ENCODE measurements at places on chromosomes 2 and 18. TPM values are rescaled to one million over a fixed set of nuclear protein-coding genes. Genes with fewer than 3 reads are reported as not detected.

DNA sequence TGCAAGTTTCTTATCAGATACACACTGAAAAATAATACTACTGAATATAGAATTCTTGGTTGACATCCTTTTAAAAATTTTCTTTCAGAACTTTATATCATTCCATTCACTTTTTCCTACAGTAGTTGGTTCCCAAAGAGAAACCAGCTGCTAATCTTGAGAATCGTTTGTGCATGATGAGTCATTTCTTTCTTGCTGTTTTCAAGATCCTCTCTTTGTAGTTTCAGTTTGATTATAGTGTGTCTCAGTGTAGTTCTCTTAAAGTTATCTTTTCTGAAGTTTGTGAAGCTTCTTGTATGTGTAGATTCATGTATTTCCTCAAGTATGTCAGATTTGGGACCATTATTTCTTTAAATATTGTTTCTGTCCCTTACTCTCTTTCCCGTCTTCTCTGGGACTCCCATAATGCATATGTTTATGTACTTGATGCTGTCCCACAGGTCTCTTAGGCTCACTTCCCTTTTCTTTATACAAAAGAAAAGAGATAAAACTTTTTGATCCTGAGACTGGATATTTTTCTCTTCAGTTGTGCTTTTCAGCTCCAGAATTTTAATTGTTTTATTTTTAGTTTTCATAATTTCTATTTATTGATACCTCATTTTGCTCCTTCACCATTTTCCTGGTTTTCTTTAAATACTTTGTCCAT is 801.0 kb downstream of the TDRD15 start:
- no peak for DNase-seq
- H3K4me3 ChIP-seq = no peak overlapping the region
- no peaks in the 10 kb centered on the region for H3K27me3 ChIP-seq
- H3K36me3 ChIP-seq = no peaks in the 10 kb centered on the region
- H3K27ac ChIP-seq = no peak overlapping the region
- H3K4me1 ChIP-seq = no peaks in the 10 kb centered on the region

CNTNAP5 gene
- total RNA-seq = not detected

DNA sequence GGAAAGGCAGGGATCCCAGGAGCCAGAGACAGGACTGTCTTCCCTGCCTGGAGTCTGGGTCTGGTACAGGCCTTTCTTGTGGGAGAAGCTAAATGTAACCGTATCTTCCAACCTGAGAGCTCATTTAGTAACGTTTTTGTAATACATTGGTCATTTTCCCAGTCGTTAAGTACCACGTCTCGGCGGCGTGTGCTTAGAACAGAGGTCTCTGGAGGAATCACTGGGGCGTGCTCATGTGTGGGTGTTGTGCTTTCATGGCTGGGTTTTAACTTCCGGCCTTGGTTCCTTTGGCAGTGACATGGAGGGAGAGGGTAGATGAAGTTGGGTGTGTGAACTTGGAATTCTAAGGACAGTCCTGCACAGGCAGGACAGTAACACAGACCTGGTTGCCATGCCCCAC is 79.7 kb downstream of the NCK2 start:
- DNase-seq = no peak
- H3K27me3 ChIP-seq = no peaks in the 10 kb centered on the region
- H3K36me3 ChIP-seq = no peaks in the 10 kb centered on the region

GRCh38 chr2:137886083-137886831 is 78.0 kb upstream of the HNMT start:
- no peaks in the 10 kb centered on the region for H3K4me1 ChIP-seq
- no peak for DNase-seq
- no peak overlapping the region for H3K27ac ChIP-seq
- no peaks in the 10 kb centered on the region for H3K36me3 ChIP-seq
- H3K27me3 ChIP-seq = no peaks in the 10 kb centered on the region

MAPK4 gene
- 12.0 TPM for total RNA-seq

Measured in upper lobe of left lung (tissue), 6 donors.